ENCODE measurements at places on chromosomes 5 and 9.

DNA sequence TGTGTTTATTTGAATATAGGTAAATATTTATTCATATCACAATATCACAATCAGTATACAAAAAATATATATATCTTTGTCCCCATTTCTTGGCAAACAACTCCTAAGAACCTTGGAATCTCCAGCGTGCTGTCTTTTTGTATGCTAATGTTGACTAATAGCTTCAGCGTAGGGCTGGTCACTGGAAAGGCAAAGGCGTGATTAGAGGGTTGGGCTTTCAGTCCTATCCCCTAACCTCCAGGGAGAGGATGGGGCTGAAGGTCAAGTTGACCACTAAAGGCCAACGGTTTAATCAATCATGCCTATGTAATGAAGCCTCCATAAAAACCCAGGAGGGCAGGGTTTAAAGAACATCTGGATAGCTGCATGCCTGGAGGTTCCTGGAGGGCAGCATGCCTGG lies 79.6 kb upstream of the BNC2 start:
- DNase-seq = no peak

GRCh38 chr5:135883441-135883840 lies 12.2 kb downstream of the IL9 start:
- DNase-seq = no peak

GRCh38 chr5:150603491-150603890 lies 37.0 kb upstream of the SYNPO start:
- no peak for DNase-seq

DNA sequence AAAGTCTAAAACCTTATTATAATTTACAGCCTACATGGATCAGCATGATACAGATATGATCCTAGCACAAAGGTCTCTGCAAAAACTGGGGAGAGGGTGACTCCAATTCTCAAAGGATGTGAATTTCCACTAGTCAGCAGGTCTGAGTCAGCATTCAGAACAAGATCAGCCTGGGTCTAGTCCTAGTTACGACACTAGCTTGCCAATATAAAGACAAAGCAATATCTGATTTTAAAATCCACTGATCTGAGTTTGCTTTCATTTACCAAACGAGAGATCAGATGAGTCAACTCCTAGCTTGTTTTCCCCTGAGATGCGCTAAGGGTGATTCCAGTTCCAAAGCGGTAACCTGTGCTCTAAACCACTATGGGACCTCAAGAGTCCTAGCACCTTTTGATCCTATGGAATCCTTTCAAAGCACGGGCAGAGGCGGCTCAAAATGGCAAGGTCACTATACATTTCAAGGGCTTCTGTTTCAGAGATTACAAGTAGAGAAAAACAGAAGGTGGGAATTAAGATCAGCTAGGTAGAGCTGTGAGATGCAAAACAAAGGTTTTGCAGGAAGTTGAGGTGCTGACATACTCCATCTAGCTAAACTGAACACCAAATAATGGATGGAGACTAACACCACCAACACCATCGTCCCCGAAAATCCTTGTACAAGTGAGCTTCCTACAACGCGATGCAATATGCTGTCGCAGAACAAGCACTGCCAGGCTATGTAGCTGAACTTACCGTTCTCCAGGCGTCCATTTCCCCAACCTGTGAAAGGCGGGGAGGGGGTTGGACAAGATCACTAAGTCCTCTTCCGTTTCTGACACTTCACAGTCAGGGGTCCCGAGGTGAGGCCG lies 906 bp downstream of the SLC25A51 start:
- peak; percentile 27 for DNase-seq

DNA sequence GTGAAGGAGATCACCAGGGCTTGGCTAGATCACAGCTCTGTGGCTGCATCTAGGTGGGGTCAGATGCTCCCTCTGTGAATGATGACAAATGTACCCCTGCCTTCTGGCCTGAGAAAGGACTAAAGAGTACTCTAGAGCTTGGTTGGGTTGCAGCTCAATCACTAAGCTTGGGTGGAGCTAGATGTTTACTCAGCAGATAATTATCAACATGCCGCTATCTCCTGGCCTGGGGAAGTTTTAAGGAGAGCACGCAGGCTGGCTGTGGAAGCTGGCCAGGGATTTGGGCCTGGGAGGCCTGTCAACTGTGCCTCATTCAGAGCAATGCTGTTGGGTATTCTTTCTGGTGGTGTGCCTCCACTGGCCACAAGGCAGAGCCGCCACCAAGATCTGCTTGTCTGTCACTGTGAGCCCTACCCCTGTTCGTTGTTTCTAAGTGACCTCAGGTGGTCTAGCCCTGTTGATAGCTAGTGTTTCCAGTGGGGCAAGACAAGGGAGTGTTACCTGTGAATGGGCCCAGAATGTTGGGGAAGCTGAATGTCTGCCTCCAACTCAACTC lies 181.7 kb downstream of the ADGRV1 start:
- DNase-seq = no peak

- DNase-seq = no peak
These were observed 60.8 kb downstream of the DMXL1 start for GRCh38 chr5:119131530-119132304.

GRCh38 chr9:85742597-85742936 lies 813 bp upstream of the AGTPBP1 start:
- DNase-seq = no peak

DNA sequence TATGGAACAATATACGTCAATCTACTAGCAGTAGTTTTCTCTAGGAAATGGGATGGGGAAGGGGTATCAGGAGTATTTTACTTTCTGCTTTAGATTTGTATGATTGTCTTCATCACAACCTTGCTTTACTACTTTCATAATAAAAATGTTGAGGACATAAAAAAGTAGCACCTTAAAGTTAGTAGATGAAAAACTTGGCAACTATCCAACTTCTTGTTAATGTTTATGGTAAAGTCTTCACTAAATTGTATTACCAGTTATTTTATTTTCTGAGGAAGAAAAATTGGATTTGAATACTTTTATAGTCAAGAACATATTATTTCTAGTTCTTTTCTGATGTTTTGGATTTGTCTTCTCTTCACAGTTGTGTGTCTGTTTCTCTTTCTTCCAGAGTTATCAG lies 372.1 kb downstream of the ARRDC3 start:
- DNase-seq = no peak

GRCh38 chr5:130773813-130774212 lies 391.2 kb downstream of the HINT1 start:
- no peak for DNase-seq

DNA sequence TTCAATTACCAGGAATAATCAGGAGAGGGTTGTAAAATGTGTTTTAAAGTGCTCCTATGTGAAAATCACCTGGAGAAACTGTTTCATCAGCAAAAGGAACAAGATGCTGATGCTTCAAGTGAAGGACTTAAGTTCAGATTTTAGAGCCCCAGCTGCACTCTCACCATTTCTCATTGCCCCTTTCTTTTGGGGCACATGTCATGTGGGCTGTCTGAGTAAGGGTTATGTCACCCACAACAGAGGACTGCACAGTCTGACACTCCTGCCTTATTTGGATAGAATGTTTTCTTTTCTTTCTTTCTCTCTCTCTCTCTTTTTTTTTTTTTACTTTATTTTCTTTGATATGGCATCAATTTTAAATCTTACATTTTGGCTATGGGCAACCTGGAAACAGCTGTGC lies 204.1 kb upstream of the EFNA5 start:
- DNase-seq = no peak

GRCh38 chr5:109328626-109329025 lies 81.1 kb downstream of the PJA2 start:
- no peak for DNase-seq

DNA sequence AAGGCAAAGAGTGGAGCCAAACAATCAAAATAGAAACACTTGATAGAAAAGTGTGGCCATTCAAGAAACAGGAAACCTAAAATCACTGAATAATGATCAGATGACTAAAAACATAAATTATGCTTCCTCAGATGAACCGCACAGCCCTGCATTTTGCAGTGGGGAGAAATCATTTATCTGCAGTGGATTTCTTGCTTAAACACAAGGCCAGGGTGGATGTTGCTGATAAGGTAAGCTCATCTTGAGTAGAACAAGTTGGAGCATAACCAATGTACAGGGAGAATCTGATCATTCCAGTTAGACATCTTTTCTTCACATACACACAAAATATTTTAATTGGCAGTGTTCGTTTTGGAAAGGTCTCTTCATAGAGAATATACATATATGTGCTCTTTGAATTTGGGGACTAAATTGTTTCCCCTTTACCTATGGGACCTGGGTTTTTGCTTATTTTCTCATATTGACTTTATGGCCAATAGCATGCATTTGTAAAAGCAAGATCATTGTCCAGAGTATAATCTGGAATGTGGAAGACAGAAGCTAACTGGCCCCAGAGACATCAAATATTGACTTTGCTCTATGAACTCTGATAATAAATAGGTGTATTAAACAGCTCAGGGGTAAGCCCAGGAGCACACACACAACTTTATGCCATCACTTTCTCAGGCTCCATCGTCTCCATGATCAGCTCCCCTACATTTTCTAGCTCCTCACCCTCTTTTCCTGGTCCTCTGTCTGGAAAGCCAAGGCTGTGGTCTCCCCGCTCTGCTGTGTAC lies 9.1 kb downstream of the ANKDD1B start:
- DNase-seq = peak; percentile 43

GRCh38 chr9:129311643-129312042 lies 133.6 kb upstream of the IER5L start:
- DNase-seq = no peak

DNA sequence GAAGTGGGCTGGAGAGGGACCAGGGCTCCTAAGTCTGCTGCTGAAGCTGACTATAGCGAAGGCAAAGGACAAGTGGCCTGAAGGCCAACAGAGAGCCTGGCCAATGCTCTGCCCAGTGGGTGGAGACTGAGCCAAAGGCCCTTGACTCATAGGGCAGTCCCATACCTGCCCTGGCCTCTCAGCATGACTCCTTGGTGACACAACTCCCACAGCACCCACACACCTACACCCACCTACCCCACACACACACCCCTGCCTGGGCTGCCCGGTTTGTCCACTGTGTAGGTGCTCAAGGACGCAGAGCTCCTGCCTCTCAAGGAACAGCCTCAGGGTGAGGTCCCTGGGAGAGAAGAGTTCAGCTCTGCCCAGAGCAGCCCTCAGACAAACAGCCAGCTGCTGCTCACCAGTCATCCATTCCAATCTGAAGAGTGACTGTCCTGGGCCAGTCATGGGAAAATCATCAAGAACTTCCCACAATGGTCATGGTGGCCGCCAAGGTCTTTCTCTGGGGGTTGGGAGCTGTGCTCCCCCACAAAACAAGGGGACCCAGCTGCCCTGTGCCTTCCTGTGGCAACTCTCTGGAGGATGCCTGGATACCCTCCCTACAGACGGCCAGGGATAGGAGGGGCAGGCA lies 5.0 kb downstream of the TNIP1 start:
- DNase-seq = no peak

All from HepG2 (cell line).